ENCODE measurements at places on chromosomes 3 and 15.

DNA sequence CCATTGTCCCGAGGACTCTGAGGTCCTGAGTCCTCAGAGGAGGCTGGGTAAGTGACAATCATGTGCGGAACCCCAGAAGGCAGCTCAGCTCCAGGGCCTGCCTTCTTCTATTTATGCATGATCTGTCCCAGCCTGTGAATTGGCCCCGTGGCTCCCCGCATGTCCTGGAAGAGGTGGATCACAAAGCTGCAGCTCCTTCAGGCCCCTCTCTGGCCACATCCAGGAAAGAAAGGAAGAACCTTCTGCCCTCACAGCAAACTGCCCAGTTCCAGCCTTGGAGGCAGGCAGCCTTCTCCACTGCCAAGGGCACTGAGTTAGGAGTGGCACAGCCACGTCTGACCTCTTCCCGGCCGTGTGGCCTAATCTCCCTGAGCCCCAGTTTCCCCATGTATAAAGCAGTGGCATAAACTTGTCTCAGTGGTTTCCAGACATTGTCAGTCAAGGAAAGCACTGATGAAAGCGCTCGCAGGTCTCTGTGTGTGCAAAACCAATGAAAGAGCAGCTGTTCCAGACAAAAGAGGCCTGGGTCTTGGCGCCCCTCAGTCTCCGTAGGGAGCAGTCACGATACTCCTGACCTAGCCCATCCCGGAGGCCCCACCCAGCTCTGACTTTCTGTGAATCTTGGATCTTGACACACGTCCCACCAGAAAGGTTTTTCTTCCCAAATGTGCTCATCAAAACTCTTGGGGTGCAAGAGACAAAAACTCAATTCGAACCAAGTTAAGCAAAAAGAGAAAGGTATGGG, 497.3 kb downstream of the SHQ1 start:
- DNase-seq: no peak

DNA sequence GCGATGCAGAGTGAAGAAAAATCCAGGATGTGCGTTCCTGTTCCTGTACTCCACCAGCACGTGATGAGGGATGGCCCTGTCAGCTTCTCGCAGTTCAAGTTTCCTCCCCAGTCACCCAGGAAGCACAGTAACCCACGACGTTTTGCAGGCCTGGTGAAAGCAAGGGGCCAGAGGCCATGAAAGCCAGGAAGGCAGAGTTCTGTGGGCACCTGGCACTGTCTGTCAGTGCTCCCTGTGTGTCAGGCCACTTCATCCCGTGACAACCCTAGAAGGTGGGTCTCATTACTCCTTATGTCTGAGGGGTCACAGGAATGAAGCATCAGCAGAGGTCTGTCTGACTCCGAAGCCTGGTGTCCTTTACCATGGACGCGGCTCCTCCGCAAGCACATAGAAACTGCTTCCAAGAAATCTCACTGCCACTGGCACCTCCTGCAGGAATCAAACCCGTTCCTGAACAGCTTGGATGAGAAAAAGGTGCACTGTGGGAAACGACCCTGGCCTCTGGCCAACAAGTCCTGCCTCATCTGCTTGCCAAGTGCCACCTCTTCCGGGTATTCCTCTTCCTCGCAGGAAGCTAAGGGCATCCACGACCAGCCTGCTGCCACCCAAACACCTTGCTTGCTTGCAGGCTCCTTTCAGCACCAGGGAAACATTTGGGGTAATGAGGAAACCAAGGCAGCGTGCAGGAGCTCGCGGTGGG, 14.6 kb downstream of the RAB43 start:
- no peak for DNase-seq

GRCh38 chr3:196697270-196697669, 14.8 kb downstream of the CEP19 start:
- DNase-seq: no peak

GRCh38 chr15:76059320-76060117, at the start of gene TMEM266:
Gene TMEM266 (plus strand): TSS chr15:76059985. CDS start chr15:76134264, 74,279 bp downstream.
- no peak for DNase-seq

DNA sequence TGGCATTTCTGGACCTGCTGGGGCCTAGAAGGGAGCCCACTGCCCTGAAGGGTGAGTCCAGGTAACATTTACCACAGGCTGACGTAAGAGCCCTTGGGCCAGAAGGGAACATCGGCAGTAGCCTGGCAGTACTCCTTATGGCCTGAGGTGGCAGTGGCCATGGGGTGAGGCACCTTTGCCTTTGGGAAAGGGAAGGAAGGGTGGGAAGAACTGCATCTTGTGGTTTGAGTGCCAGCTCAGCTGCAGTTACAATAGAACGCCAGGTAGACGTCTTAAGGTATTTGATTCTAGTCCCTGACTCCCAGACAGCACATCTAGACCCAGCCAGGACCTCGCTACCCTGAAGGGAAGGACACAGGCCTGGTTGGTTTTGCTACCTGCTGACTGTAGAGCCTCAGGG, 104.9 kb downstream of the SOX14 start:
- no peak for DNase-seq

DNA sequence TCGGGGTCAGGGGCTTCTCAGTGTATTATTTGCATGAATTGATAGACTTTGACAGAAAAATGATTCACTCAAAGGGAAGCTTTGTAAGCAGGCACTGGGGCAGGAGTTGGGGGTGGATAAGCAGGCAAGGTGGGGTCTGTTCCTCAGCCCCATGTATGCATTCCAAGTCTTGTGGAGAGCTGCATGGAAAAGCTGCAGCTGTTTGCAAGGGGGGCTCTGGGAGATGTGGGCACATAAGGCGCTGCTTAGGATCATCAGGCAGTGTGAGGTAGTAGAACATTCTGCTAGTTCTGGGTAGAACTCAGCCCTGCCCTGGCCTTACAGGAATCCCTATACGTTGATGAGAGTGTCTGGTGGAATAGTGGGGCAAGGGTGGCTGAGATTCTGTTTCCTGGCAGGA, 154.2 kb upstream of the LRIG1 start:
- DNase-seq: no peak

GRCh38 chr15:100787567-100788417, 91.8 kb upstream of the ALDH1A3 start:
- DNase-seq: no peak

GRCh38 chr3:64234571-64234970, 9.3 kb upstream of the PRICKLE2 start:
- no peak for DNase-seq

DNA sequence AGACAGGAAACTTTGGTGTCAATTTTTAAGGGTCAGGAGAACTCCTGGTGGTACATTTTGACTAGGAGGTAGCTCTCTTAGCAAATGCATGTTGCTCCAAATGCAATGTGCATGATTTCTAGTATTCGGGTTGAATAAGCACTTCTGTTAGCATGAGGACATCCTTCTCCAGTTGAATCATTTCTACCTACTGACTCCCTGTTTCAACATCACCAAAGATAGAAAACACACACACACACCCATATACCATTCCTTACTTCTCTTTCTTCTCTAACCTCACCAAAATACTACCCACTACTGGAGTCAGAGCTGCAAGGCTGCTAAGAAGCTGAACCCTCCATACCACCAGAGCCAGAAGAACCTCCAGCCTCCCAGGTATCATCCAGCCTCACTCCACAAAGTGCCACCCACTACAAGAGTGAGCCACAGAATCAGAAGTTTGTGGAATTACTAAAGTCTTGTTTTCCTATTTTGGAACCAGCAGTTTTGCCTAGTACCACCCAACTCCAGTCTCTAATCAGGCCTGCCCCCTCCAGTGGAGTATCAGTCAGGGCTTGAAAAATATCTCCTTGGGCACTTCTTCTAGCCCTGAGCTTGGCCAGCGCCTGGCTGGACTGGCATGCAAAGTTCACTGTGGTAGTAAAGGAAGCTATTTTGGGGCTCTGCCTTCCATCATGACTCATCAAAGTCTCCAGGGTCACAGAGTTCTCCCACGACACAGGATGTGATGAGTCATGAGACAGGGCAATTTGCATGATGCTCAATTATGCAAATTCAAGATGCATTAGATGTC, 110.3 kb downstream of the CYP19A1 start:
- peak; percentile 90 for DNase-seq

GRCh38 chr15:69743091-69743490, 290.5 kb downstream of the RPLP1 start:
- DNase-seq: no peak

GRCh38 chr15:42457445-42458442, 33.2 kb downstream of the ZNF106 start:
- DNase-seq: peak; percentile 95

DNA sequence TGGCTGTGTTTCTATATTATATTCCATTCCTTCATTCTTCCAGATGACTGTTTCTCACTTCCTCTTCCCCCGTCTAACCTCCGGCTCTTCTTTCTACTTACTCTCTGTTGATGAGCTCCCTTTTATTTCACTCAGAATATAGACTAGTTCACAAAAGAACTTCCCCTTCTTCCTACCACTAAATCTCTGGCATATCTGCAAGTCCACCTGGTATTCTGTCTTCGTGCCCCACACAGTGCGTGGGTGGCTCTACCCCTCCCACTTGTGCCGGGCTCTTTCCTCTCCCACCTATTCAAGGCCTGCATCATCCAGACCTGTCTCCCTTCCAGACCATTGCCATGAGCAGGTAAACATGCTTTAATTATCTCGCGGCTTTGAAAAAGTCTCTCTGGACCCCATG, 73.0 kb downstream of the SCN10A start:
- no peak for DNase-seq

DNA sequence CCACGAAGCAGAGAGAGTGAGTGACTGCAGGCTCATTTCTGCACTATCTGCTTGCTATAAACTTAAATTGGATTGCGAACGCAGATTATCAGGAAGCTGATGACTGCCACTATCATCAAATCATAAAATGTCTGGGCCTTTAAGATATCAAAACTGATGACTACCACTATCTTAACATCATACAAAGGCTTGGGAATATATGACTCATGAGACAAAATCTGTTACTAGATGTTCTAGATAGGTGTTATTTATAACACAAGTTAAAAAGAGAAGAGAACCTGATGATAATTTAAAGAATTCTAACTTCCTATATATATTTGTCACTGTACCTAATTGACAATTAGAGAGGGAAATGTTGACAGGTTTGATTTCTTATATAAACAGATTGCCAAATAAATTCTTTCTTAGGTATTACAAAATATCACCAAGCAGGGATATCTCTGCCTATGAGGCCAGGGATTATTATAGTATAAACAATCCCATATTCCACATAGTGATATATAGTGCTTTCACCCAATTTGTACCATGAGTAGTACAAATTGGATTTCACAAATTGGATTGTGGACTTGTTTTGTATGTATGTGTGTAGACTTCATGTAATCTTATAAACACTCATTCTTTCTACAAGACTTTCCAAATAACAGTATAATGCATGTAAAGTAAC, 1157.2 kb downstream of the ROBO1 start:
- no peak for DNase-seq

GRCh38 chr3:110375751-110376518, 695.7 kb upstream of the NECTIN3 start:
- no peak for DNase-seq

DNA sequence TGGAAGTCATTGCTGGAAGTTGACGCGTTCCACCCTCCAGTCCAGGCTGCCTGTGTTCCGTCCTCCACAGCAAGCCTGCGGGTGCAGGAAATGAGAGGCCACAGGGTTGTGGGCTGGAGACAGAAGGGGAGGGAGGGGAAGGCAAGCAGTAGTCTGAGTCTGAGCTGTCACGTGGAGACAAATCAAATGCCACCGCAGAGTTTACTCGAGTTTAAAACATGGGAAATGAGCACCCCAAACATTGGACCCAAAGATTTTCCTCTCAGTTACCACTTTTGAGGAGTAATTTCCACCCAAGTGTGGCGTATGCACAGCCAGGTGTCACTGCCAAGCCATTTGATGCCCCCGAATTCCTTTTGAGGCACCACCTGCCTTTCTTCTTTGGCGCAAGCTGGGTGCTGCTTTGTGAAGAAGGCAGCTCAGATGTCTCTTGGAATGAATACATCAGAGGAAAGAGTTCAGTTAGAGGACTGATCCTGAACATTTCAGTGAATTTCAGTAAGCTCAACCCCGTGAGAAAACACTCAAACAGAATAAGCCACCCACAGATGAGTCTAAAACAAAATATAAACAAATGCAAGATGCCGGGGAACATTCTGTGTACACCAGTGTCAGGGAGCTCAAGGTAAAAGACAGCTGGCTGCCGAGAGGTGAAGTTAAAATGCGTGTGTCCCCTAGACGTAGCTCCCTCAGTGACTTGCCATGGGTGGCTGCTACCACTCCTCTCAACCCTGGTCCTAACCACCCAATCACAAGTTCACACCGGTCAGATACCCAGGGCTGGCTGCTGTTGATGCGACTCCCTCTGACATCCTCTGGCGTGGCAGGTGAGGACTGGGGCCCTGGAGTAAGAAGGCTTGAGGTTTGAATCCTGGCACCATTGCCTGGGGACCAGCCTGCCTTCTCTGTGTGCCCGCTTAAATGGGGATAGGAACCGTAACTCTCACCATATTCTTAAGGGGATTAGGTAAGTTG, 203.8 kb downstream of the UACA start:
- peak; percentile 18 for DNase-seq

DNA sequence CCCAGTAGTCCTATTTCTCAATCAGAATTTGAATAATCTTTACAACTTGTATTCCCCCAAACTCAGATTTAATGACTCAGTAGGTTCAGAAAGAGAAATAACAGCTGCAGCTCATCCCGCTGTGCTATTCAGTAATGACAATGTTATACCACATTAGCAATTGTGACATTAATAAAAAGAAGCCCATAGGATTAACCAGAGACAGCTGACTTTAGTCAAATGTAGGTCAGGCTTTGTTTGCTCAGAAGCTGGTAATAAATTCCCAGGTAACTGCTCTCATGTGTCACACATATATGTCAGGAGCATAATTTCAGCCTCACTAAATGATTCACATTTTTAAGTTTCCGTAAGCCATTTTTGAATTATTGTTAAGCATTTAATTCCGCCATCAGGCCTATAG, 222.0 kb upstream of the UBE2E2 start:
- no peak for DNase-seq

GRCh38 chr3:126057936-126058335, 26.0 kb downstream of the SLC41A3 start:
- DNase-seq: no peak

- no peak for DNase-seq
Observed at GRCh38 chr3:186967686-186968085, 37.4 kb downstream of the ST6GAL1 start.

DNA sequence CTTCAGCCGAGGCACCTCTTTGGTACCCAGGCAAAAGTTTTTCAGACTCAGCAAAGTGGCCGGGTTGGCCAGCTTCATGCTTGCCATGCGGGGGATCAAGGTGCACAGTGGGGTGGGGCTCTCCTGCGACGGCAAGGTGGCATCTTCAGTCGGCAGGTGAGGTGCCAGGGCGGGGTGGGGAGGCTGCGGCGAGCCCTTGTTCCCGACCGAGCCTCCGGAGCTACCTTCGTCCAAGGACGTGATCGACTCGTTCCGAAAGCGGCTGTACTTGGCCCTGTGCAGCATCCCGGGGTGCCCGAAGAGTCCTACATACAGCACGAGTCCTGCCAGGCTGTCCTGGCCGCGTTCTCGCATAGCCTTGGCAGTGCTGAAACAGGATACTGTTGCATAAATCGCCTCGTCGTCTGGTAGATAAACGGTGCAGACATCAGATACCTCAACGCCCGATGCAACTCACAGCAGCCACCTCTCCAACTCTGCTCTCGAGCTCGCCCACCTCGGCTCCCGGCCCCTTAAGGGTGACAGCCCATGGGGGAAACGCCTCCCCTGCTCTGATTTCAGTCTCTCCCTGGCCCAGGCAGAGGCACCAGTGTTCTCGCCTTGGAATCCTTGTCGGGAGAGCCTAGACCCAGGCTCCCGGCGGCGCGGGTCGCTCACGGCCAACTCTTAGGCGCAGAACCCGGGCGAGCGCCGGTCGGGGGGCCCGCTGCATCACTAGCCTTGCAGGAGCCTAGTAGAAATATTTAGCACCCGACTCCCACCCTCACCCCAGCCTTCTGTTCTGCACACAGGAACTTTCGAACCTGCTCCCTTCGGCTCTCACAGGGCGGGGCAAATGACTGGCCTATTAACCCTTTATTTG, 826 bp downstream of the SHC4 start:
- DNase-seq: peak; percentile 45

- peak; percentile 55 for DNase-seq
Observed at GRCh38 chr15:60390231-60390630, 7.6 kb downstream of the ANXA2 start.
